Activated CD4-positive, CD25-positive, alpha-beta regulatory T cell treated with anti-CD3 and anti-CD28 coated beads, Interleukin-2, amount 50 U/mL, for 16 hours (primary cell): ENCODE measurements at places on chromosomes 6 and 20.

- no peak for DNase-seq
Measured at GRCh38 chr20:3316136-3316535, 77.1 kb upstream of the SLC4A11 start.

DNA sequence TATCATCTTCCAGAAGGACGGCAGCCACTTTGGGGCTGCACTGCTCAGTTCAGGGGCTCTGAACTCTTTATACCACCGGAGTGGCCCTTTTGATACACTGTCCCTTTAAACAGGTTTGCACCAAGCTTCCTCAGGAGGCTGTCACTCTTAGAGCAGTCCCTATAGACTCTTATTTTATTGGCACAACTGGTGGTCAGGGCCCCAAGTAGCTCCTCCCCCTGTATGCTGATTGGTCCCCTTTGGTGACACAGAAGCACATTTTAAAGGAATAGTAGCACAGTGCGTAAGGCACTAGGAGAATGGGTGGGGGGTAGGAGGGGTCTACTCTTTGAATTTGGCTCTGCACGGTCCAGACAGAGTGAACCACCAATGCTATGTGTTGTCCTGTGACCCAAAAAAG, 122.6 kb upstream of the MLN start:
- no peak for DNase-seq

- DNase-seq, result no peak
Measured at GRCh38 chr6:158910484-158911440, 89.2 kb downstream of the RSPH3 start.

GRCh38 chr6:117483645-117484016, 1.2 kb downstream of the DCBLD1 start:
- no peak for DNase-seq

DNA sequence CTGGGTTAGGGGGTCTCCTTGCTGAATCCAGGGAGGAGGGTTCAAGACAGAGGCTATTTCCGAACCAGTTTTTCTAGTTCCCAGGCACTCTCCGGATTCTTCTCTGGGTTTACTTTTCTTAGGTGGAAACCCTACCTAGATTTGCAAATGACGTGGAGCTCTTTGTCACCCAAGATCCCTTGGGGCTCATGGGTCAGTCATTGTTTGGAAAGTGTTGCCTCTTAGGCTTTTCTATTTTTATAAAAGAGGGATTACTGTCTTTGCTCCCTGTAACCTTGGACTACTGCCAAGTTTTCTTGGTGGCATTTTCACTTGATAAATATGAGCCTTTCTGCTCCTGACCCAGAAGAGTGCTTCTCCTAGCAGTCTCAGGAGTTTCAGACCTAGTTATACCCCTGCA, 33.6 kb downstream of the FAM209B start:
- DNase-seq, result no peak

- DNase-seq, result no peak
Measured at GRCh38 chr6:122222761-122223160, 176.7 kb upstream of the HSF2 start.

GRCh38 chr20:35002426-35003210, 47.0 kb downstream of the MYH7B start:
- DNase-seq, result no peak

- DNase-seq, result no peak
Measured at GRCh38 chr20:40757087-40757486, 68.1 kb upstream of the MAFB start.

DNA sequence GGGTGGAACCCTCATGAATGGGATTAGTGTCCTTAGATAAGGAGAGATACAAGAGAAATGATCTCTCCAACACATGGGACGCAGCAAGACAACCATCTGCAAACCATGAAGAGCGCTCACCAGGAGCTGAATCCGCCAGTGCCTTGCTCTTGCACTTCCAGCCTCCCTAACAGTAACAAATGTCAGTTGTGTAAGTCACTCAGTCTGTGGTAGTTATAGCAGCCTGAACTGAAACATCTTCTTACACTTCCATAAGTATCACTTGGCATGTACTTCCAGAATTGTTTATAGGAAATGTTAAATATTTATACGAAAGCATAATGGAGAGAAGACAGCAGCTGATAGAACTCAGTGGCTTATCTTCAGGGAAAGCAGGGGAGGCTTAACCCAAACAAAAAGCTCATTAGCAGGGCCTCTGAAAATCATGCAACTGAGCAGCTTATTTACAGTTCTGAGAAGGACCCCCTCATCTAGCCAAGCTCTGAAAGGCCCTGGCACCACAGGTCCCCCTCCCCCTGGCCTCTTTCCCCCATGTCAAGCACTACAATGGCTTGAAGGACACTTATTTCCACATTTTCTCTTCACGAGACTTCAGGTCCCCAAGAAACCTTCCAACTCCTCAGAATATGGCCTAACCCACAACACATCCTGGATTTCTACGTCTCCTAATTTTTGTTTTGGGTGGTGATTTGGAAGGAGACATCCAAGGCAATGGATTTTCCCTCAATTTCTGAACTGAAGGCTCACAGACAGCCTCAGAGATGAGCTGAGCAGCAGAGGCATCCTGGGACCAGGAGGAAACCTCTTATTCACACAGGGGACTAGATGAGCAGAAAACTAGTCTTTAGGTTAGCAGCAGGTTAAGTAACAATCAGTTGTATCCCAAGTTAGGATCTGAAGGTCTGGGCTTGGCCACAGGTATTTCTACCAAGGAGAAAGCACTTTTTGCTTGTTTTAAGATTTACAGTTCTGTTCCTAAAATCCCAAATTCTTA, 49.1 kb downstream of the GCLC start:
- no peak for DNase-seq

DNA sequence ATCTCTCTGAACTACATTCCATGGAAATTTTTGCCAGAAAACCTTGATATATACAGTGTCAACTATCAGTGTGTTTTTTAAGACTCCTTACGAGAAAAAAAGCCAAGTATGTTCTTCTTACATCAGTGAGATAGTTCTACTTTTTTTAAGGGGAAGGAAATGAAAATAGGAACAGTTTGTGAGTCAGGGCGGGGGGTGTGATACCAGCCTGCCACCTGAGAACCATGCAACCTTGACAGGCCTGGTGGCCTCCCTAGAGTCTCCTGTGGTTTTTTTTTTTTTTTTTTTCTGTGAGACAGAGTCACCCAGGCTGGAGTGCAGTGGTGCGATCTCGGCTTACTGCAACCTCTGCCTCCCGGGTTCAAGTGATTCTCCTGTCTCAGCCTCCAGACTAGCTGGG, 96.3 kb upstream of the GCM1 start:
- DNase-seq, result no peak

DNA sequence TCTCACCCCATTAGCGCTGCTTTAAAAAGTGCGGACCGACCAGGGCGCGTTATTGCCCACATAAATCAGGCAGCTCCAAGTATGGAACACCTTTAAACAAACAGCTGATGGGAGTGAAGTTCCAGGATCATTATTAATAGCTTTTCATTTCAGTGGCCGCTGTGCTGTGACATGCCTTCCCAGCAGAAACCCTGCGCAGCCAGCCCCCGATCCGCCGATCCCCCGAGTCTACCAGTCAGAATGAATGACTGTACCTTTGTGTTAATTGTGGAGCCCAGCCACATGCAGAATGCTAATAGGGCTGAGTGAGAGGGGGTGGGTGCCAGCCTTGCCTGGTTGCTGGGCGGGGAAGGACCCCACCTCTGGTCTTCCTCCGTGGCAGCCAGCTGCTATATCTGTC, 21.9 kb downstream of the CDH22 start:
- DNase-seq, result no peak

GRCh38 chr6:147911686-147912085, 403.2 kb downstream of the SAMD5 start:
- no peak for DNase-seq

DNA sequence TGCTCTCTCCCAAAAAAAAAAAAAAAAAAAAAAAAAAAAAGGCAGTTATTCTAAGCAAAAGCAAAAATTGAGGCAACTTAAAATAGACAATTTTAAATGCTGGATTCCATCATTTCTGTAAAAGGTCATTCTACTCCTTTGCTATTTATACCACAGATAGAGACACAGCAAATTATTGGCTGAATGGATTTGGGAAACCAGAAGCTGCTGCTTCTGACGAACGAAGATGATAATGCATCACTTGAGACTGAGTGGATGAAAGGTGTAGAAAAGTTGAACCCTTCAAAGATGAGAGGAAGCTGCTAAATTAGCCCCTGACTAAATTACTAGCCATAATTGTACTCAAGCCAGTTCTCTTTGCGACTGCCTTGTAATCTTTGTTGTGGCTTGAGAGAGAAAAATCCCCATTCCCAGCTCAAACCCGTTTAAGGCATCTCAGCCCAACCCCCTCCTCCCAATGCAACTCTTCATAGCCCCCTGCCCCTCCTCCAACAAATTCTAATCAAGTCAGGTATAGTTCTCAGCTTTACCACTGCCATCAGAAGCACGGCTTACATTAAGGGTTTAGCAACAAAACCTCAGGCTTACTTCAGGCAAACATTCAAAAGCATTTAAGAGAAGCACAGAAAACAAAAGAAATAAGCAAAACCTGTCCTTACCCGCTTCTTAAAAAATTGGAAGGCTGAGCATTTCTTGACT, 1.0 kb downstream of the SGK1 start:
- no peak for DNase-seq

GRCh38 chr6:26087284-26088115, at the start of gene HFE:
Gene HFE (plus strand): TSS chr6:26087429. CDS start chr6:26087441, 12 bp downstream.
- DNase-seq, result no peak

- DNase-seq, result peak; percentile 44
Measured at GRCh38 chr20:47663354-47664067, 121.8 kb downstream of the SULF2 start.

DNA sequence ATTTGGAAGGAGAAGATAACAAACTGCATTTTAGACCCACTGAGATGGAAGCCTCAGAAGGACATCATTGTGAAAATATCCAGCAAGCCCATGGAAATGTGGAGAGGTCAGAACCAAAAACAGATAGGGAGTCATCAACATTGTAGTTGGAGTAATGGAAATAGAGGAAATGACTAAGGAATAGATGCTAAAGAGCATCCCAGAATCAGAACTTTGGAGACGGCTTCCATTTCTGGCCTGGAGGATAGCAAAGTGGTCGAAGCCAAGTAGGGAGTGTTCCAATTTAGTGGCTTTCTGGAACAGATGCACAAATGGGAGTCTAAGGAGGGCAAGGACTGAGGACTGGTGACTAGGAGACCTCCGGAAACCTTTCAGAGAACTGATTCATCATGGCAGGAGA, 3.6 kb downstream of the BEND6 start:
- DNase-seq, result no peak

- no peak for DNase-seq
Measured at GRCh38 chr20:48695255-48695654, 132.5 kb downstream of the PREX1 start.

- DNase-seq, result no peak
Measured at GRCh38 chr6:143395699-143396098, 54.8 kb downstream of the ADAT2 start.

GRCh38 chr6:73532293-73532692, 11.5 kb upstream of the EEF1A1 start:
- DNase-seq, result no peak

DNA sequence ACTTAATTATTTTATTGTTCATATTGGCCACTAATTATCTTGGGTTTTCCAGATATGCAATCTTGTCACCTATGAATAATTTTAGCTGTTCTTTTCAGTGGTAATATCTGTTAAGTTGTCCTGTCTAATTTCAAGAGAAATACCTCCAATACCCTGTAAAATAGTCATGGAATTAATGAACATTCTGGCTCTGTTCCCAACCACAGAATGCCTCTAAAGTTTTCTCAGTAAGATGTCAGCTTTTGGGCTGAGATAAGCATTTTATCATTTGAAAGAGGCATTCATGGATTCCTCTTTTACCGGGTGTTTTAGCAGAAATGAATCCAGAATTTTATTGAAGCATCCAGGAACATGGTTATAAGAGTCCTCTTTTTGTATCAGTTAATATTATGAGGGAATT, 109.3 kb downstream of the WDR27 start:
- no peak for DNase-seq
